Renal cortical epithelial cell (primary cell): ENCODE measurements at places on chromosomes 7 and 10. TPM values are rescaled to one million over a fixed set of nuclear protein-coding genes. Genes with fewer than 3 reads are reported as not detected.
A peak's percentile ranks its signal among the peaks of the same experiment; 100 is the strongest.

- no peak for DNase-seq
Measured at GRCh38 chr7:150981644-150982043, 3.5 kb upstream of the KCNH2 start.

GRCh38 chr10:67520924-67521520 is 175.0 kb downstream of the CTNNA3 start:
- peak; percentile 49 for DNase-seq

WEE2 gene
- total RNA-seq = under 0.01 TPM in 1 of 2 replicates, not detected in the other

ACBD7 gene
- 1.3 and 2.4 TPM in 2 replicates for total RNA-seq

- DNase-seq = no peak
Measured at GRCh38 chr7:24946467-24946866, 33.5 kb downstream of the OSBPL3 start.

DNA sequence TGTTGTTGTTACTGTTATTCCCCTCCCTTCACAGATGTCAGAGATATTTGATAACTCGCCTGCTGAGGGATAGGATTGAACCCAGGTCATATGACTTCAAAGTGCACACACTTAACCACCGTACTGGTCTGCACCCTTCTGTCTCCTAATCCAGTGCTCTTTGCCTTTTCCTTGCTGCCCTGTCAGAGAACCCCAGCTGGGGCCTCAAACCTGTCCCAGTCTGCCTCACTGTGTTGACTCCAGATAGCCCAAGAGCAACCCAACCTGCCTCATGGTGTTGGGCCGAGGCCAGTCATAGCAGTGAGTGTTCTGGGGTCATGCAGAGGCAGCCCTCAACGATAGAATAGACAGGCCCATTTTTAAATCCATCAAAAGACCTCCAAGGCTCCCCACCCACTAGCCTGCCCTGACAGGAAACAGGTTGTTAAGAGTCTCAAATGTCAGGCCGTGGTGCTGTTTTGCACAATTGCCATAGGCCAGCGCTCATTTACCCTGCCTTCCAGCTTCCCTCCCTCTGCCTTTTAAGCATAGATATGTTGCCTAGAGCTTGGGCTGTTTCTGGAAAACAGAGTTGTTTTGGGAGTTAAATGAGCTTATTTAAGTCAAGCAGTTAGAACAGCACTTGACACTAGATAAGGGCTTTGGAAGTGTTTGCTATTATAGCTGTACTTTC is 37.0 kb upstream of the PDCD4 start:
- peak; percentile 59 for DNase-seq

GRCh38 chr10:6185039-6185716 is 17.6 kb upstream of the PFKFB3 start:
- no peak for DNase-seq
